Foreskin fibroblast (primary cell): ENCODE measurements at places on chromosomes 1 and 21.

GRCh38 chr21:45270306-45270821, 17.3 kb downstream of the POFUT2 start:
- DNase-seq, result peak; percentile 44

- DNase-seq, result no peak
Observed at GRCh38 chr21:18772404-18772803, 368.8 kb upstream of the TMPRSS15 start.

GRCh38 chr21:30268608-30269197, 14.0 kb downstream of the KRTAP24-1 start:
- DNase-seq, result no peak

DNA sequence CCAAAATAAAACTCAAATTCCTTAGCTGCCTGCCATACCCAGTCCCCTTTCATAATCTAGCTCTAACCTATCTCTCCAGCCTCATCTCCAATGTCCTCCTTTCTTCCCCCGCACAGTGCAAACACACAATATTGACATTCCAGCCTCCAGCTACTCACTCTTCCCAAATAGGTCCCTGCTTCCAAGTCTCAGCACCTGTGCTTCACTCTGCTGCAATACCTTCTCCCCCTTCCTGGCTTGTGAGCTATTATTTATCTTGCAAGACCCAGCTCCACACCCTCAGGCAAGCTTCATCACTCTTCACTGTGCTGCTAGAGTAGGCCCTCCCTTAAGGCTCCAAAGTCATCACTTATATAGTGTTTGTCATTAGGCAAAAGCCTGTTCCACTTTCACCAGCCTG, 9.7 kb downstream of the PLPP3 start:
- DNase-seq, result no peak

DNA sequence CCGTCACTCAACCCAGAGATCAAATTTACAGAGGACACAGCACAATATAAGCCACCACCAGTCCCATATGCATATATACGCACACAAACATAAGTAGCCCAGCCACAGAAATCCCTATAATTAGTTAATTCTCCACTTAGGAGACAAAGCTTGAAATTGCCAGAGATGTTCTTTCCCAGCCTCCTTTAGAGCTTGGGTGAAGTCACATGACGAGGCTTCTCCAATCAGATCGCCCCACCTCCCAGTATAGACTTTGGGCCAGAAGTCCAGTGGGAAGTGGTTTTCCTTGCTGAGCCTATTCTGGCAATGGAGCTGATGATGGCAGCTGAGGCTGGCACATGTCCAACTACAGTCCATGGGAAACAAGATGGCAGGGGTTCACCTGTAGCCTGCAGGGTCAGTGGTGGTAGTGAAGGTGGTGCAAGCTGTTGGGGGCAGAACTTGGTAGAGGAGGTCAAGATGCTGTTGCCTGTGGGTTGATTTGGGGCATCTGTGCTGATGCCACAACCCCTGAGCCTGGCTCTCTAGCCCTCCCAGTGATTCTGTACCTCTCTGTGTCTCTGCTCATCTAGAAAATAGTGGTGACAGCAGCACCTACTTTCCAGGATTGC, 535.9 kb downstream of the MATN1 start:
- no peak for DNase-seq

DNA sequence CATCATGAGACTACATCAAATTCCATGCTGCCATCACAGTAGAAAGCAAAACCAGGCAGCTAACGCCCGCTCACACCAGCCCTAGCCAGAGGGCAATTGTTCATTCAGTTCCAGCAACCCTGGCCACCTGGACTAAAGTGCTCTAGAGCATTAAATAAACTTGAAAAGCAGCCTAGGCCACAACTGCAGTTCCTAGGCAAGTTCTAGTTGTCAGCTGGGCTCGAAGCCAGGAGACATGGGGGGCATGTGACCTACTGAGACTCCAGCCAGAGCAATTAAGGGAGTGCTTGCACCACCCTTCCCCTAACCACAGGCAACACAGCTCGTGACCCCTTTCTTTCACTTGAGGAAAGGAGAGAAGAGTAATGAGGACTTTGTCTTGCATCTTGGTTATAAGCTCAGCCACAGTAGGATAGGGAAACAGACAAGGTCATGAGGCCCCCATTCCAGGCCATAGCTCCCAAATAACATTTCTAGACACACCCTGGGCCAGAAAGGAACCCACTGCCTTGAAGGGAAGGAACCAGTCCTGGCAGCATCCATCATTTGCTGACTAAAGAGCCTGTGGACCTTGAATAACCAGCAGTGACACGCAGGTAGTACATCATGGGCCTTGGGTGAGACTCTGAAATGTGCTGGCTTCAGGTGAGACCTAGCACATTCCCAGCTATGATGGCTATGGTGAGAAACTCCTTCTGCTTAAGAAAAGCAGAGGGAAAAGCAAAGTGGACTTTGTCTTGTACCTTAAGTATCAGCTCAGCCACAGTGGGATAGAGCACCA, 77.0 kb downstream of the ZZZ3 start:
- peak; percentile 40 for DNase-seq

DNA sequence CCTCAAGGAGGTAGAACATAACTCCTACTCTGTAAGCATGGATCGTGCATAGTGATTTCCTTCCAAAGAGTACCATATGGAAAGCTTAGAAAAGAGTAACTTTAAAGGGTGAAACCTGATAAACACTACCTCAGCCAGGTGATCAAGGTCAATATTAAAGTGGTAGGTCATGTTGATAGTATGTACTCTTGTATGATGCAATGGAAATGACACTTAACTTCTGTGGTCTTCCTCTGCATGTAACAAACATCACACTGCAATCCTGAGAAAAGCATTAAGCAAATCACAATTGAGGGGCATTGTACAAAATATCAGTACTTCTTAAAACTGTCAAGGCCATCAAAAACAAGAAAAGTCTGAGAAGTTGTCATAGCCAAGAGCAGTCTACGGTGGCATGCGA, 83.8 kb downstream of the LEPR start:
- no peak for DNase-seq

DNA sequence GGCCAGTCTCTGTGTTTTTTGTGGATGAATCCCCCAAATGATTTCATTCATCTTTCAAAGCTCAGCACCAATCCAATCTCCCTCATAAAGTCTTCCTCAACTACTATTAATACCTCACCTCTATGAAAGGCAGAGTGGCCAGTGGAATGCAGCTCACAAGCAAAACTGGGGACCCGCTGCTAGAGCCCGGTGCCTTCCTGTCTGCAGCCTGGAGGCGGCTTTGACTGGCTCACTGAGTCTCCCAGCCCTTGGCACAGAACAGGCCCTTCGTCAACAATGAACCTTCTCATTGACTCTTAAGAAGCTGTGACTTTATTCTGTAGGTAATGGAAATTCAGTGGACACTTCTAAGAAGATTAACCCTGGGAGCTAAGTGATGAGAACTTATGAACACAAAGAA, 86.8 kb upstream of the RAB4A start:
- DNase-seq, result no peak

DNA sequence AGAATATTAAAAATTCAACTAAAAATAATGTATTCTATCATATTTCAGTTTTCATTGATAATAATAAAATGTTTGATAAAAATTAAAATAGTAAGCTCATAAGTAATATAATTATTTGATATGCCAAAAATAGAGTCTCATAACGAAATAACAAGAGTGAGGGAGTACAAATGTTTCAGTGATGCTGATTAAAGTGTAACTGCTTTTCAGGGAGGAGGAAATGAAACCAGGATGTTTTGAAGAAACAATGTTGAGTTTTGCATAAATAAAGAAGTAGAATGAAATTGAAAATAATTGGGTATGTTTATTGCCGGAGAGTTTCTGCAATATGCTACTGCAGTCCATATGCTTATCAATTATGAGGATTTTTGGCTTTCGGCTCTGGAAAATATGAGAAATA, 1159.8 kb upstream of the ADGRL2 start:
- no peak for DNase-seq

DNA sequence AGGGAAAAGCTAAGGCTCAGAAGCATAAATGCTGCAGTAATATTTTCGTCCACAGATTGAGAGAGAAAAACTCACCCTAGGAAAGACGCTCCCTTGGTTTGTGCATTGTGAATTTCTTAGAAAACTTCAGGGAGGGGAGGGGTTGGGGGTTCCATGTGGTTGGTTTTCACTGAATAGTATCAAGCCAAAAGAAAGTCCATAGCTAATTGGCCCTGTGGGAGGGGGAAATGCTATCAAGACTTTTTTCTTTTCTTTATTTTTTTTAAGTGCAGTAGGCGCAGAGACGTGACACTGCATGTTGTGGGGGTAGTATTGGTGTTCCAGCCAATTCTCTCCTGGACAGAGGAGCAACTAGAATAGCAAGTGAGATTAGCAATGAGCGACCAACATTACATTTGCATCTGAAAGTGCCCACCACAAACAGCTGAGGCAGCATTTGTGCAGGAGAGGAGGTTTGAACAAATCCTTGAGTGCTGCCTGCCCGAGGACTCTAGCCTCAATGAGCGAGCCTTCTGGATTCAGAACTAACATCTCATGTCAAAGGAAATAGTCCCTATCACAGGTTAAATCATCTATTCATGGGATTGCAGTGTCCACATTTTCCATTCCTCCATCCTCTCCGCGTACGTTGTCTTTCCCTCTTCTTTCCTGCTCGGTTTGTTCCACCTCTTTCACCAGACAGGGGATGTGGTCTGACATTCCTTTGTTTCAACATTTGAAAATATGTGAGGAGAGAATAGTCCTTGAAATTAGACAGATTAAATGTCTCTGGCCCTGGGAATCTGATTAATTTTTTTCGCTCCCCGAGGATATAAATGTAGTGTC, 118.0 kb upstream of the MARK1 start:
- DNase-seq, result no peak
